ENCODE measurements at places on chromosomes 16 and 17. TPM values are rescaled to one million over a fixed set of nuclear protein-coding genes. Genes with fewer than 3 reads are reported as not detected.
A peak's percentile ranks its signal among the peaks of the same experiment; 100 is the strongest.

GRCh38 chr16:2023092-2024031 is 3.3 kb upstream of the NHERF2 start:
- DNase-seq, result peak; percentile 87

DNA sequence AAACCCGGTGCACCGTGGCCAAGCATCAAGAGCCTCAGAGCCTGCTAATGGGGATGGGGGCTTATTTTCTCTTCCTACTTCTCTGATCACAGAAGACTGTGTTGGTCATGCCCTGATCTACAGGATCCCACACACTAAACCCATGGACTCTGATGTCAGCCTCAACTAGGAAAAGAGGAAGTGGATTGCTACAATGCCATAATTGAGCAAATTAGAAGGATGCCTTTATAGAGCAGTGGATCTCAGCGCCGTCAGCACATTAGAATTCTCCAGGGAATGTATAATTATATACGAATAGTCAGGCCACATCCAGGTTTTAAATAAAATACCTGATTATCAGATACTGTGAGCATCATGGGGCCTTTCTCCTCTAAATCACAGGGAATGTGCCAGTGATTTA is 64.8 kb downstream of the VAT1L start:
- no peak for DNase-seq

The APRT gene
- total RNA-seq, result 58.0 TPM

The SDK2 gene
- 0.20 TPM for total RNA-seq

DNA sequence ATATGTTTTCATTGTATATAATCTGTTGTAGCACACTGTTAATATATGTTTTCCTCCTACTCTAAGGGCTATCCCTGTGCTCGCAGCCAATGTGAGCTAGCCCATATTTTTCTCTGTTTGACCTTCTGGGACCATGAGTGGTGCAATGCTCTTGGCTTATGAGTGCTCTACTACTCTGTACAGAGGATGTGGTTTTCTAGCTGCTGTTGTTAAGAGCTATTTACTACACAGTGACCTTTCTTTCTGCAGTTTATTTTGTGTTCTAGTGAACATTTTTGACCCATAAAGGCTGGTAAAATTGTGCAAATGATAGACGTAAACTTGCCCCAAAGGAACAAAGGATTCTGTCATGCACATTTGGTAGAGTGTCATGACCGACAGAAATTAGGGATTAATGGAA is 84.1 kb upstream of the CPHXL start:
- DNase-seq, result no peak

DNA sequence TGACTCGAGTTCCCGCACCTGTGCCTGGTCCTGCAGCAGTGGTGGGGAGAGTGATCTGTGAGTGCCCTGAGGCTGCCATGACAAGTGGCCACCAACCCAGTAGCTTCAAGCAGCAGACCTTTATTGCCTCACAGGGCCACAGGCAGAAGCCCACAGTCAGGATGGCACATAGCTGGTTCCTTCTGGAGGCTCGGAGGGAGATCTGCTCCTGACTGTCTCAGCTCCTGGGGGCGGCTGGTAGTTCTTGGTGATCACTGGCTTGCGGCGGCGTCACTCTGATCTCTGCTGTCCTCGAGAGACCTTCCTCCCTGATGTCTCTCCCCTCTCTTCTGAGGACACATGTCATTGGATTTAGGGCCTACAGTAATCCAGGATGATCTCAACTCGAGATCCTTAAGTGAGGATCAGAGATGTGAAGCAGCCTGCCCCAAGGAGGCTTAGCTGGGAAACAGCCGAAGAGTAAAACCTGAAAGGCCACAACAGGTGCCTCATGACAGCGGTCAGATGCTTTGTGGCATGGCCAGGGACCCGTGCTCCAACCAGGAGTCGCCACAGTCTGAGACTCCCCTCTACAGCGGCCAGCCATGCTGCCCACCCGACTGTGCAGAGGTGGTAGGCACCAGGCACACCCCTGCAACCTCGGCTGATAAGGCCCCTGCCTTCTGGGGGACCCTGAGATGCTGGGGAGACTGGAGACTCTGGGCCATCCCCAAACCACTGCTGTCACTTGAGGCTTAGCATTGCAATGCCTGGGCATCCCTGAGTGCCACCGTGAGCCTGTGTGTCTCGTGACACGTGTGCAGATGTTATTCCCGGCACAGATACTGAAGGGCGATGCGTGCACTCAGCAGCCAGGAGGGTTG is 30.0 kb upstream of the SLC38A10 start:
- peak; percentile 79 for DNase-seq

DNA sequence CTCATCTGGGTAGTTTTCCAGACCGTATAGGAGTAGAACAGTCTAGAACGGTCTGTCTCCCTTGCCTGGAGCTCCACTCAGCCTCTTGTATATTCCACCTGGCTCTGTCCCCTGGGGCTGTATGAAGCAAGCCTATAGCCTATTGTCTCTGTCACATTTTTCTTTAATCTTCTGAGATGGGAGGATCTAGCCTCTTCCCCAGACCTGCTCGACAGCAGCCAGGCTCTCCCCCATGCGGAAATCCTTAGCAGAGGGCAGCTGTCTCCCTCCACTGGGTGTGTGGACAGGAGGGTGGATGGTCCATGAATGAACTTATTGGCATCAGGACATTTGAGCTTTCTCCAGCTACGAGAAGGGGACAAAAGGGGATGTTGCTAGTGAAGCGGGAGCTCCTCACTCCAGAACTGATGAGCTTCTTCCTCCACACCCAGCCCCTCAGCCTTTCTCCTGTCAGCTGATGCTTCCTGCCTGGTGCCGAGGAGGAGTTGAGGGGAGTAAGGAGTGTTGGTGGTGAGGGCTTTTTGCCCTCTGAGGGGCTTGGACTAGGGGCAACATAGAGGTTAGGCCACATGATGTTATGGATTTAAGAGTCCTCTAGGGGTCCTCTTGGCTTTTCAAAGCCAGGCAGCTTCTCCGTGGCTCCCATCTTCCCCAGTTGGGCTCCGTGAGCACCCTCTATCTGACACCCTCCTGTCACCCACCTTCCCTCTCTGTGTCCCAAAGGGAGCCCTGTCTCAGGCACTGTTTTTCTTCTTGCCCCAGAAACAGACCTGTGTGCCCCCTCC is 28.0 kb downstream of the ARHGAP23 start:
- no peak for DNase-seq

The MRTFB gene
- 14.1 TPM for total RNA-seq

DNA sequence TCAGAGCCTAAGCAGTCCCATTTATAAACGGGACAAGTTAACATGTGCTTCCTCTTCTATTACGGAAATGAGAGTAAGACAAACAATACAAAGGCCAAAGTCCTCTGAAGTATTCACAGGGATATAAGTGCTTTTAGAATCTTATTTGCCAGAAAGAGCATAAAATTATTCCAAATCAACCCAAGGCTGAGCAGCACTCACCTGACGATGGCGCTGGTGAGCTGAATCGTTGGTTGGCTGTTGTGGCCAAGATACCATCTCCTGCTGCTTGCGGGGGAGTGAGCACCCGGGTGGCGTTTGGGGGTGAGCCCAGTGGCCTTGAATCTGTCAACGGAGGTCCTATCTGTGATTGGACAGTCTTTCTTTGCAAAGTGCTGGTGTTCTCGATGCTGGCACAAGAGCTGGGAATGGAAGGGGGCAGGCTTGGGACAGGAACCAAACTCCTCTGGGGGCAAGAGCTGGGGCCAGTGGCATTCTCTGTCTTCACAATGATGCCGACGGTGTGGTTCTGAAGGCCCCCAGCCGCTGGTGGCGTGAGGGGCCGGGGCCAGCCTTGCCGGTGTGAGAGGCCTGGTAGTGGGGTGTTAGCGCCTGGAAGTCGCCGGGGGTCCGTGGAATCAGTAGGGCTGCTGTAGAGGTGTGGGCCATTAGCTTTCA is 9.5 kb upstream of the DHRS13 start:
- no peak for DNase-seq

- DNase-seq, result peak; percentile 25
Measured at GRCh38 chr17:42009170-42009569, 8.1 kb downstream of the DNAJC7 start.

DNA sequence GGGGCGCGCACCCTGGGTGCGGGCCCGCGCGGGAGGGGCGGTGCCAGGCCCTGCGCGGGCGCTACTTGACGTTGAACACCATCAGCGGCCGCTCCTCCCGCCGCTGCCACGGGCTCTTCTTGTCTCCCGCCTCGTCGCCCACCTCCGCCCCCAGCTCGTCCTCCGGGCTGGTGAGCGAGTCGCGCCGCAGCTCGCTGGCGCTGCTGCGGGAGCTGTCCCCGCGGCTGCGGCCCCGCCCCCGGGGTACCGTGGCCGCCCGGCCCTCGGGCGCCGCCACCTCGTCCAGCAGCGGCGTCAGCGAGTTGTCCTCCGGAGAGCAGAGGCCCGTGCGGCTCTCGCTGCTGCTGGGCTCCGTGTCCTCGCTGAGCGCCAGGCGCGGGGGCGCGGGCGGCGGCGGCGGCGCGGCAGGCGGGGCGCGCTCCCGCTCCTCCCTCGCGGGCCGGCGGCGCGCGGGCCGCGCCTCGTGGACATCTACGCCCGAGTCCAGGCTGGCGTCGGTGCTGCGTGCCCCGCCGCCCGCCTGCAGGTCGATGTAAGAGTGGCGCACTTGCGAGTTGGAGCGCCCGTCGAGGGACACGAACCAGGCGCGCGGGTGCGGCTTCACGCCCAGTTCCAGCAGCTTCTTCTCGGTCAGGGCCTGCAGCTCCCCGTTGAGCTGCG is 8.7 kb downstream of the GRN start:
- no peak for DNase-seq

DNA sequence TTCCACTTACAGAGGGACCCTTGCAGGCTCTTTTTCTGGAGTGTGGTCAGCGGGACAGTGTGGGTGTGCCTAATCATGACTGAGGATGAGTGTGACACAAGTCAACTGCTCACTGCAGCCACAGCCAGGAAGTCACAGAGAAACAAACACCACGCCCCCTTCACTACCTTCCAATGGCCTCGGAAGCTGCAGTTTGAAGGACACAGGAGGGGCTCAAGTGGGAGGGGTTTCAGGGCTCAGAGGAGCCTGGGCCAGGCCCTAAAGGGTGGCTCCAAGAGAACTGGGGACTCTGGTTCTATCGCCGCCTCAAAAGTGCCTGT is 116.2 kb upstream of the SDK2 start:
- DNase-seq, result no peak

The PLLP gene
- 3.8 TPM for total RNA-seq

DNA sequence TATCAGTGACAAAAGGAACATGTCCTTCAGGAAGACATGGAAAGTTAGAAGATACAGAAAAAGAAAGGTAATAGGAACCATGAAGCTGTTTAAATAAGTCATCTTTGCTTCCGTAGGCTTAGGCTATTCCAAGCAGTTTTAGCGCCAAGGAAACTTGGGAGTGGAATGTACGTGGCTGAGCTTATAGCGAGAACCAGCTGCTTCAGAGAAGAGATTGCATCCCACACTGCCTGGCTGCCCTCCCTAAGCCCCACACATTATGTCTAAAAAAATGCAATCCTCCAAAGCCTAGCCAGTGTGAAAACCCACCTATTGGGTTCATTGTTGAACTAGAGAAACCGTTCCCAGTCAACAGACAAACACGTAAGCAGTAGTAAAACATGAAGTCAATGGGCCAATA is 149.9 kb downstream of the SLC39A11 start:
- no peak for DNase-seq

DNA sequence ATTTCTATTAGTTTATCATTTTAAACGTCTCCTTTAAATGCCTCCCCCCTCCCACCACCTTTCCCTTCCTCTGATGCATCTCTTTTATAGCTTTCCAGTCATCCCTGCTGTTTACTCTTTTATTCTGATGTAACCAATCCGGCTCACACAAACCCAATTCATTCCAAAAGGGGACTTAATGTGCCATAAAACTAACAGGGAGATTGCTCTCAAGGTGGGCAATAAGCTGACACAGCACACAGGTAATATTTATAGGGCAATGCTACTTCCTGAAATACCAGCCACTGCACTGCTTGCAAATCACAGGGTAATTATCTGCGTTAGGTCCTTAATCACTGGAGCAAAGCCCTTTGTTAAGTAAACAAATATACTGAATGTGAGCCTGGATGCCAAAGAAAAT is 23.3 kb upstream of the CA10 start:
- no peak for DNase-seq

DNA sequence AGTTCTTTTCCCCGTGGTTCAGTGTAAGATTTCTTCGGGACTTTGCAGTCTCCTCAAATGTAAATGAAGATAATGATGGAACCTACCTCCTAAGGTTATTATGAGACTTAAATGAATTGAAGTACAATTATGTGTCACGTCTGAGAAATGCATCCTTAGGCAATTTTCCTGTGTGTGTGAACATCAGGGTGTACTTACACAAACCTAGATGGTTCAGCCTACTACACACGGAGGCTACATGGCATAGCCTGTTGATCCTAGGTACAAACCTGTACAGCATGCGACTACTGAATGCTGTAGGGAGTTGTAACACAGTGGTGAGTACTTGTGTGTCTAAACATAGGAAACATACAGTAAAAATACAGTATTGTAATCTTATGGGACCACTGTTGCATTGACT is 1.1 kb upstream of the FAM20A start:
- DNase-seq, result no peak

GRCh38 chr17:19418251-19418992 is 7.4 kb downstream of the RNF112 start:
- no peak for DNase-seq

Data from gastrocnemius medialis (tissue), 4 donors.